Bronchus fibroblast of lung (primary cell): ENCODE measurements at places on chromosomes 16 and 17. TPM values are rescaled to one million over a fixed set of nuclear protein-coding genes. Genes with fewer than 3 reads are reported as not detected.

KRTAP9-8 gene
- not detected in 2 replicates for total RNA-seq

ARL5C gene
- total RNA-seq, result not detected in 2 replicates

ITGB3 gene
- 2.4 and 2.8 TPM in 2 replicates for total RNA-seq

CCT6B gene
- total RNA-seq, result 0.15 and 0.17 TPM in 2 replicates
